ENCODE measurements at places on chromosomes 4 and X. TPM values are rescaled to one million over a fixed set of nuclear protein-coding genes. Genes with fewer than 3 reads are reported as not detected.

GRCh38 chr4:77197361-77197760, 40.4 kb downstream of the CCNG2 start:
- DNase-seq = no peak

- DNase-seq = no peak
Observed at GRCh38 chr4:41670982-41671381, 77.5 kb downstream of the PHOX2B start.

The ZNF595 gene
- 1.8 TPM for total RNA-seq

- DNase-seq = no peak
Observed at GRCh38 chr4:48173056-48173991, 39.3 kb upstream of the TXK start.

The ACSL4 gene
- total RNA-seq = 35.4 TPM

Measured in OCI-LY7 (cell line).